Astrocyte (in vitro differentiated cells and primary cell): ENCODE measurements at places on chromosomes 1 and 21. TPM values are rescaled to one million over a fixed set of nuclear protein-coding genes. Genes with fewer than 3 reads are reported as not detected.

MRPL55 gene
- total RNA-seq = 50.8 and 53.3 TPM in 2 replicates

BNIPL gene
- total RNA-seq = 0.29 and 0.73 TPM in 2 replicates

FCRL6 gene
- not detected in 2 replicates for total RNA-seq

LAX1 gene
- not detected in 2 replicates for total RNA-seq

CYP4X1 gene
- 0.24 TPM in 1 of 2 replicates, not detected in the other for total RNA-seq

TTF2 gene
- total RNA-seq = 16.6 and 23.4 TPM in 2 replicates

IL6R gene
- 2.2 and 2.5 TPM in 2 replicates for total RNA-seq

HNRNPR gene
- 109 and 113 TPM in 2 replicates for total RNA-seq

PYGO2 gene
- 20.0 and 21.8 TPM in 2 replicates for total RNA-seq

SLAMF1 gene
- total RNA-seq = not detected in 2 replicates

HSD3B2 gene
- not detected in 2 replicates for total RNA-seq

CHODL gene
- total RNA-seq = 0.36 and 0.38 TPM in 2 replicates

RGL1 gene
- total RNA-seq = 9.6 and 10.1 TPM in 2 replicates

C1orf141 gene
- not detected in 2 replicates for total RNA-seq

CD52 gene
- total RNA-seq = 1.9 TPM in 1 of 2 replicates, not detected in the other

GRCh38 chr1:223803211-223803610, 42.5 kb downstream of the TP53BP2 start:
- DNase-seq = no peak

GRCh38 chr1:19925342-19926070, 2.1 kb upstream of the PLA2G2E start:
- DNase-seq = no peak

- no peak for DNase-seq
Measured at GRCh38 chr1:232650845-232651244, 20.9 kb upstream of the SIPA1L2 start.

- no peak for DNase-seq
Measured at GRCh38 chr1:181438013-181438412, 45.3 kb upstream of the CACNA1E start.

GRCh38 chr1:231183639-231184590, 22.1 kb downstream of the TRIM67 start:
- DNase-seq = no peak

- peak; percentile 52 for DNase-seq
Measured at GRCh38 chr1:180881806-180882509, 30.7 kb upstream of the KIAA1614 start.

DNA sequence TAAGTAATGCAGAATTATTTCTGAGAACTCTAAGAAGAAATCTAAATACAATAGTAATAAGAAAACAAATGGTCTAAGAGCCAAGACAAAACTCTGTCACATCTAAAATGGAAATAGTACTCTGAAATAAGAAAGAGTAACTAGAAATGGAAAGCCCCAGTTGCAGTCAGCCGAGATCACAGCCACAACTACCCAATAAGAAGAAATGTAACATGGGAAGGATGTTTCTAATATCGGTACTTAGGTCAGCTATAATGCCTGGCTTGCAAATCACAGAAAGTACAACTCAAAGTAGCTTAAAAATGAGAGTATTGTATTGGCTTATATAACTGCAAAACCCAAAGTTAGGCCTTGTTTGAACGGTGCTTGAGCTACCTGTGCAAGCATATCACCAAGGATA, 58.6 kb upstream of the USP25 start:
- DNase-seq = no peak

GRCh38 chr1:208300084-208300770, 56.0 kb upstream of the PLXNA2 start:
- no peak for DNase-seq

GRCh38 chr1:39404876-39405275, 86.6 kb upstream of the BMP8A start:
- no peak for DNase-seq

- no peak for DNase-seq
Measured at GRCh38 chr1:233278631-233279030, 16.9 kb downstream of the PCNX2 start.

DNA sequence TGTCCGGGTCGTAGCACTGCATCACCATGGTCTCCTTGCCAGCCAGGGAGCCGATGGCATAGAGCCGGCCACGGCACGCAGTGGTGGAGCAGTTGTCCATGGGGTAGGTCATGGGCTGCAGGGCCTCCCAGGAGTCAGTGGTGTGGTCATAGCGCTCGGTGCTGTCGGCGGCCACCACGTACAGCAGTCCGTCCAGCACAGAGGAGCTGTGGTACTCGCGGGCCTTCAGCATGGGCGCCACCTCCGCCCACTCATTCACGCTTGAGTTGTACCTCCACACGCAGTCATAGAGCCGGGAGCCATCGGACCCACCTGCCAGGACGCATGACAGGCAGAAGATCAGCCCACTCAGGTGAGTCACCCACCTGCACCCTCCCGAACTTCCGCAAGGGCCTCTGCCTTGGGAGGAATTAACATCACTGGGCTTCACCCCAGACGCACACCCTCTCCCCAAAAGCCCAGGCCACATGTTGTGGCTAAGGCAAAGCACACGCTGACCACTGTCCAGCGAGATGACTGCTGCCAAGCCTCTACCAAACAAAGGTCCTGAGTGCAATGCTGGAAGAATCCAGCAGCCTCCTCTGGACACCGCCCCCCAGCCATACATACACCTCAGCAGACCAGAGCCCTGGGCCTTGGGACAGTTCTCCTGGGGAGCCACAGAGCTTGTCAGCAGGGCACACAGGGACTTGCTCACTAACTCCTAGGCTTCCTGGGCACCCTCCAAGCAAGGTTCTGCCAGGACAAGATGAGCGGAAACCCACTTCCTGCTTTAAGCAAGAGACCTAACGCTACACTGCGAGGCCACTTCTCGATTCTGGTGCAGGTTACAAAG, 3.3 kb downstream of the KLHL21 start:
- no peak for DNase-seq

DNA sequence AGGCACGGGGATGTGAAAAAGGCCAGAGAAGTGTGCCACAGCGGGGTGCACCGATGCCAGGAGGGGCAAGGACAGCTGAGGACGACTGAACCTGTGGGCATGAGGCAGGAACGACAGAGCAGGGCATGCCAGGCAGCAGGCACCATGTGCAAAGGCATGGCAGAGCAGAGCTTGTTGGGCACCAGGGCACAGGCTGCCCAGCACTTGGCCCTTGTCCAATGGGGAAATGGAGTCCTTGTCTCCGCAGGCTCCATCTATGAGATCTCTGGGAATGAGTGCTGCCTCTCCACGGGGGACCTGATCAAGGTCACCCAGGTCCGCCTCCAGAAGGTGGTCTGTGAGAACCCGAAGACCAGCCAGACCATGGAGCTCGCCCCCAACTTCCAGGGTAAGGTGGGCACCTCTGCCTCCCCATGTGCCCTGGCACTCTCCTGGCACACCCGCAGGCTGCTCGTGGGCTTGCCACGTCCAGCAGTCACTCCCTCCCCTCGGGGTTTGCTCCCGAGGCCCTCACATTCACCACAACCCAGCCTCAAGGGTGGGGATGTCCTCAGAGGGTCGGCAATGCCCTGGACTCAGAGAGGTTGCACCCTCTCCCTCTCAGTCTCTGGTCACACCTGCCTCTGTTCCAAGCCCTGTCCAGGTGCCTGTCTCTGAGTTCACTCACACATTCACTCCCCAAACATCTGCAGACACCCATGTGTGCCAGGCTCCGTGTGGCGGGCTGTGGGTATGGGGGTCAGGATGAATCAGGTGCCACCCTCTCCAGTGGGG, 4.2 kb downstream of the THEMIS2 start:
- no peak for DNase-seq

GRCh38 chr1:27015260-27015659, 2.6 kb upstream of the TENT5B start:
- no peak for DNase-seq

DNA sequence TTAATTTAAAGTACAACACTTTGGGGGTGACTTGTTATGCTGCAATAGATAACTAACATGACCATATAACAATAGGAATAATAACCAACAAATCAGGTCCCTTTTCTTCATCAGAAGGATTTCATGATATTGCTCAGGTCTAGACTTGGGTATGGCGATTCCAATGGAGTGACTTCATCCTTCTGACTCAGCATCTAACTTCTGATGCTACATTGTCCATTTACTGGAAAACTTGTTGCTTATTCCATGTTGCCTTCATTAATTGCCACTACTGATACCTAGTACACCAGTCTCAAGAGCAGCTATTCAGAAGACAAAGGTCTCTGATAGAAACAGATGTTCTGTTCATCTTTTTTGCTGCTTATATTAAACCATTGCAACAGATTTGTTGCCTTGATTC, 324.3 kb downstream of the TGFB2 start:
- peak; percentile 68 for DNase-seq

DNA sequence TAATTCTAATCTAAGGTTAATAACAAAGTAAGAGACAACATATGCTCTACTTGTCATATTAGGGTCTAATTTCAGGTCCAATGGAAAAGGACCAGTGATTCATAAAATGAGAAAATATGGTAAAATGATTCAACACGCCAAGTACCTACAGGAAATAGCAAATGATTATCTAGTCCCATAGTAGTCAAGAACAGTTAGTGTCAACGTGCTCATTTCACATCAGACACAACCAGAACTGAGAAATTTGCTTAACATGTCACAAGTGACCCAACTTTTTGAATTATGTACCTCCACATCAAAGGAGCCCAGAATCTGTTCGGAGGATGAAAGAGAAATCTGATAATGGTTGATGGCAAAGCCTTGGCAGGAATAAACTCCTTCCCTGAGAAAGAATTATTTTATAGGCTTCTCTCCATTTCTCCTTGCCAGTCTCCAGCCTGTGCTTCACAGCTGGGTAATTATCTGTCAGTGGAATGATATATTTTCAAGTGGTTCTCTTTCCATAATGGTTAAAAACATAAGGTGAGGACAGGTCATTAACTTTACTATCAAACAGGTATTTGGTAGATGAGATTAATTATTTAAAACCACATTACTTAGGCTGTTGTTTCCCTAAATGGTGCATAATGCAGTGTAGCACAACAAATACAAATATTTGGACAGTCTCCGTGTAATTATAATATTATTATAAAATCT, 83.2 kb downstream of the APP start:
- no peak for DNase-seq

GRCh38 chr1:12417389-12417788, 187.6 kb downstream of the VPS13D start:
- DNase-seq = no peak

DNA sequence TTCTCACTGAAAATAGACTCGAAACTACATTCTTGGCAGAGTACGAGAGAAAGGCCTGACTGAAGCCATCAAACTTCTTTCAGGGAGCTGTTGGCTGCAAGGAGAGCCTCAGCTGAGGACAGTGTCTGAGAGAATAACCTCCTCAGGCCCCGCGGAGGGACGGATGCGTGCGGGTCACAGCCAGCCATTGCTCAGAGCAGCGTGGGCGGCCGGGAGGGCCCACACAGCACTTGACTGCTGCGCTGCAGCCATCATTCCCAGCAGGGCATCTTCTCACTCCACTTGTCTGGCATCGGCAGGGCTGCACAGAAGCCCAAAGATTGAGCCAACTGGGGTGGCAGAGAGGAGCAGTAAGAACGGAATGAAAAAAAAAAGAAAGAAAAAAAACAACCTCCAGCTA, 113.5 kb downstream of the XCL2 start:
- DNase-seq = no peak

DNA sequence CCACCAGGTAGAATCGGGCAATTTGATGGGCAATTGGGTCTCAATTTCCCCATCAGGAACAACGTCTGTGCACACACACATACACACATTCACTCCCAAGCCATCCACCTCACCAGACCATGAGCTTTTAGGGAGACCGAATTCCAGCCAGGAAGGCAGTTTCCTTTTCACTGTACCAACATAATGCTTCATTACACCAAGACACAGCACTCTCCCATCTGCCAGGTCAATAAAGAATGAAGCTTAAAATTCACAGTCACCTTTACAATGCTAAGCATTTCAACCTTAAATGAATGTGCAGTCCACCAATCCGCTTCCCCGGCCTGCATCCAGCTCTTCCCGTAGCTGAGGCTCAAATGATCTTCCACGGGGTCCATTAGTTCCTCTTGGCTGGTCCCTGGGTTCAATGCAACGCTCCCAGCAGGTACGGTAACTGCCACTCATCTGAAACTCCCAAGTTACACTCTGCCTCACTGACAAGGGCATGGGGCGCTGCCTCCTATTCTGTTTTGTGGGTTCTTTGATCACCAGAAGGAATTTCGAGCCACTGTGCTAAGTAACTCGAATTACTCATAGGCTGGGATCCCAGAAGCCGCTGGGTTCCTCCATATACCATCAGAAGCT, 105.0 kb downstream of the SIM2 start:
- DNase-seq = no peak

DNA sequence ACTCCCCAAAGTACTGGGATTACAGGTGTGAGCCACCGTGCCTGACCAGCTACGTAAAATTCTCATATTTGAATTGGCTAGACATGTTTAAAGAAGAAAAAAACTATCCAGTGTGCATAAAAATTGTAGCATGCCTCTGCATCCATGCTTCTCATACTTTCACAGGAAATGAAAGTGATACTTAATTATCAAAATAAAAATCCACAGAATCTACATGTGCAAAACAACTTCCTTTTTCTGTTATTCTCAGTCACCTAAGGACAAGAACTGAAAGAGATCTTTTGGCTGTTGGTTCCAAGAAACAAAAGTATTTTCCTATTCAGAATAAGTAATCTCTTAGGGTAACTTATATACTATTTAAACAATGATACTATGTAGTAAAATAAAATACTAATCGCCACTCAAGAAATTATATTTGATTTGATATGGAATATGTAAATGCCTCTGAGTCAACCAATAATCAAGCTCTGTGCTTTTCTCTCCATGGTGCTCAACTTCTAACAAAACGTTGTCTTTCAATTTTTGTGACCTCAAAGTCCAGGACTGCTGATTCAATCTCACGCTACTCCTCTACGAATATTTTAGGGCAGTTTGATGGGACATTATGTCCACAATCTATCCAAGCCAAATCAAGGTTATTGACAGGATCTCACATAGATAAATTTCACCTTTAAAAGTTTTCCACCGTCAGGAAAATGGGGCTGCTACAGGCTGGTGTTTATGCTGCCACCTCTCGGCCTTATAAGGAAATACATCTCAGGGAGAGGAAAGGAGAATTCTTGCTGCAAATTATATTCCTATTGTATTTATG, 102.7 kb downstream of the ZNF281 start:
- no peak for DNase-seq

GRCh38 chr21:37620401-37620800, 253.8 kb downstream of the DYRK1A start:
- no peak for DNase-seq

- DNase-seq = no peak
Measured at GRCh38 chr21:45769294-45769693, 125.8 kb downstream of the PCBP3 start.
